ENCODE measurements at places on chromosomes 16 and 17. TPM values are rescaled to one million over a fixed set of nuclear protein-coding genes. Genes with fewer than 3 reads are reported as not detected.

The CCL17 gene
- not detected for total RNA-seq

The ATP2A3 gene
- total RNA-seq = 10.9 TPM

The SYT17 gene
- total RNA-seq = 0.38 TPM

The PMP22 gene
- total RNA-seq = not detected

The HBZ gene
- not detected for total RNA-seq

The TSPAN10 gene
- 0.10 TPM for total RNA-seq

The CD300C gene
- 0.68 TPM for total RNA-seq

The ANKS3 gene
- 29.7 TPM for total RNA-seq

The IGFALS gene
- total RNA-seq = not detected

The CMTM1 gene
- total RNA-seq = 5.8 TPM

The CHST5 gene
- total RNA-seq = 0.25 TPM

The TPSG1 gene
- total RNA-seq = 0.31 TPM

The PLCD3 gene
- 130 TPM for total RNA-seq

The NLRP1 gene
- total RNA-seq = 0.05 TPM

The KCNJ12 gene
- not detected for total RNA-seq

The ACSM3 gene
- total RNA-seq = 19.2 TPM

The AFMID gene
- 45.1 TPM for total RNA-seq

The GLIS2 gene
- 6.7 TPM for total RNA-seq

The OR1A1 gene
- not detected for total RNA-seq

The PLA2G10 gene
- not detected for total RNA-seq

The VTN gene
- not detected for total RNA-seq

The NDUFAF8 gene
- total RNA-seq = 87.4 TPM

The USP43 gene
- total RNA-seq = 21.7 TPM

The NKD1 gene
- 0.13 TPM for total RNA-seq

The CACNG5 gene
- total RNA-seq = not detected

The CNGB1 gene
- not detected for total RNA-seq

The TLCD2 gene
- 0.97 TPM for total RNA-seq
